Activated CD4-positive, alpha-beta T cell treated with anti-CD3 and anti-CD28 coated beads, Interleukin-2, Interleukin-6, amounts not matched to agents 100 ng/mL and 50 ng/mL, durations not matched to agents 16 hours and 8 hours (primary cell): ENCODE measurements at places on chromosomes 2 and 18.

DNA sequence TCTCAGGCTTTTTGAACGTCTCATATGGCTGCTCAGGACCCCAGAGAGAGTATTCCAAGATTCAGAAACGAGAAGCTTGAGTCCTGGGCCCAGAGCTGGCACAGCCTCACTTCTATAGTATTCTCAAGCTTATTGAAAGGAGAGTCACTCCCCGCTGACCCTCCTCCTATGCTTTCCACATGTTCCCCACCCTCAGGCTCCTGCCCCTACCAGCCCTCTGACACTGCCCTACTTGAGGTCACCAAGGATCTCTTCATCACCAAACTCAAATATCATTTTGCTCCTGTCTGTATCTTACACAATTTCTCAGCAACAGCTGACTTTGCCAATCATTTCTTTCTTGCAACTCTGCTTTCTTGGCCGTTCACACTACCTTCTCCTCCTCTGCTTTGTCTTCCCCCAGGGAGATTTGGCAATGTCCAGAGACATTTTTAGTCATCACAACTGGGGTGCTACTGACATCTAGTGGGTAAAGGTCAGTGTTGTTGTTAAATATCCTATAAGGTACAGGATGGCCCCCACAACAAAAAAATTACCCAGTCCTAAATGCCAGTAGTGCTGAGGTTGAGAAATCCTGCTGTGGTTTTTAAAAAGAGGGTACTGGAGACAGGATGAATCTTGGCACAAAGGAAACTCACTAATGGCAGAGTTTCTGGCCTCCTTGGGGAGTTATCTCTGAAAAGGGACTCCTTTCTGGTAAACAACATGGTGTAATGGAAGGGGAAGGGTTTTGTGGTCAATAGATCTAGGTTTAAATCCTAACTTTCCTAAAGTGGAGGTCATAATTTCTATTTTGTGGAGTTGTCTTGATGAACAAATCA is 26.9 kb upstream of the INSIG2 start:
- DNase-seq: peak; percentile 52

- no peak for DNase-seq
Observed at GRCh38 chr18:59861009-59861408, 38.8 kb upstream of the PMAIP1 start.

DNA sequence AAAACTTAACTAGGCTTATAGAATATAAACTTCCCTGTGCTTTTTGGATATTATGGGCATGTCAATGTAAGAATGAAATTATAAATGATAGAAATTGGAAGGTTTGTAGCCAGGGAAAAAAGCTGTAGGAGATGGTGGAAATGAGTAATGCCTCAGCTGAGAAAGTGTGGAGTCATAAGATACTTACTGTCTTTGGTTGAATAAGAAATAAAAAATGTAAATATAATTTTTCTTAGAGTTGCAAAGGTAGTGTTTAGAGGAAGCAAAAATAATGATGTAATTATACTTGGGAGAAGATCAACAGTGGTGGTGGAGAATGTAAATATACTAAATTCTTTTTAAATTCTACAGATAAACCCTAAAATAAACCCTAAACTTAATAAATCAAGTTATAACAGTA is 26.2 kb upstream of the RND3 start:
- no peak for DNase-seq

DNA sequence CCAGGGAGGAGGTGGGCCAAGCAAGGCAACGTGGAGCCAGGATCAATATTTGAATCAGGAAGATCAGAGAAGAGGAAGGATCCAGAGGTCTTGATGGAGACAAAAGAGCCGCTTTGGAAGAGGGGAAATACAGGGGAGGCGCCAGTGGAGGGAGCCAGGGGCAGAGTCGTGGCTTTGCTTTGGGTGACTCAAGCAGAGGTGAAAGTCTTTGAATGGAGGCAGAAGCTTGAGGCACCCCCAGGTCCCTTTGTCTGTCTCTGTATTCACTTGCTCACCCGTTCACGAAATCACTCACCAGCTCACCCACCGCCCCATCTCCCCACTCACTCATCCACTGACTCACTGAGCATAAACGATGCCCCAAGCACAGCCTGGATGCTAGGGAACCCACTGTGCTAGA is 134.1 kb downstream of the ACOXL start:
- peak; percentile 80 for DNase-seq

DNA sequence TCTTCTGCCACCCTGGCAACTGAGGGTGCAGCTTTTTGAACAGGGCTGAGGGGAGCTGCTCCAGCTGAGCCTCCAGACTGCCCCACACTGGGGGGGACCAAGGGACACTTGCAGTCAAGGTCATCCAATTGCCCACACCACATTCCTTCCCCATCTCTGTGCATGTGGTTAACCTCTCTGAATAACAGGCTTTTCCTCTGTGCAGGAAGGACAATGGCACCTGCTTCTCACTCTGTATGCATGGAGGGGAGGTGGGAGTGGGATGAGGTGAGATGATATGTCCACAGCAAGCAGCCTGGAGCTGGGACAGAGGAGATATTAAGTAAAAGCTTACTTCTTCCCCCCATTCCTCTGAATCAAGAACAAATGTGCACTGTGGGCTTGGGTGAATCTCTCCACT is 39.1 kb upstream of the TEX51 start:
- DNase-seq: no peak

DNA sequence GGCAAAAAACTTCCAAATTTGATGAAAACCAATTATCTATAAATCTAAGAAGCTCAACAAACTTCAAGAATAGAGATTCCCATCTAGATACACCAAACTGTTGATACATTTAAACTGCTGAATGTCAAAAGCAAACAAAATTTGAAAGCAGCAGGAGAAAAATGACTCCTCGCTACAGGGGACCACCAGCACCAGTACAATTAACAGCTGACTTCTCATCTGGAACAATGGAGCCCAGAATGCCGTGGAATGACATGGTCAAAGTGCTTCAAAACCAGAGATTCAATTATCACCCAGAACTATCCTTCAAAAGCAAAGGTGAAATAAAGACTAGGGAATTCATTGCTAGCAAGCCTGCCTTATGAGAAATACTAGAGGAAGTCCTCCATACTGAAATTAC is 11.6 kb downstream of the SRSF7 start:
- DNase-seq: no peak

DNA sequence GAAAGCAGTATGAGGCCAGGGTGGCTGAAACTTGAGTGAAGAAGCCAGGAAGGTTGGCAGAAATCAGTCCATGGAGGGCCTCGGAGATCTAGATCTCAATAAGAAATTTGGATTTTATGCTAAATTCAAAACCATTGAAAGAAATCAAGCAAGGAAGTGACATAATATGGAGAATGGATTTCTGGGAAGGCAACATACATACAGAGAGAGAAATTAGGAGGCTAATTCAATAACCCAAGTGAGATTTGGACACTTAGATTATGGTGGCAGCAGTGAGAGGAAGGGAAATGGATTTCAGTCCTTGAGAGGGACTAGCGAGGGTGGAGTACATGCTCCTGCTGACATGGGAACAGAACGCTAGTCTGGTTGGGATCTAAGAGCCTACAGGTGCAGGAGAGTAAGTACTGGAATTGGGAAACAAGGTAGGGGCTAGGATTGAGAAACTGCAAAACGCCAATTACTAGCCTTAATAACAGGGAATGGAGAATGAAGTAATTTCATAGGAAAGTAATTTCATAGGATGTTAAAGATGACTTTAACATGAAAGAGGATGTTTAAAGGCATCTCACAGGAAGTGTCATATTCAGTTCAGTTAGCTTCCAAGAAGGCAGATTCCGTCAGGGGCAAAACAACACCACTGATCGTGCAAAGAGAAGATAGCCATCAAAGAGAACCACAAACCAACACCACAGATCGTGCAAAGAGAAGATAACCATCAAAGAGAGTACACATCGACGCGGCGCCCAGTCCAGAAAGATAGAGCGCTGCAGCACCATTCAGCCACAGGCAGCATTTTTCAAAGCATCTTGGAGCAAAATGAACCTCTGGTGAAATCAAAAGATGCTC is 27.2 kb downstream of the CDKL4 start:
- DNase-seq: peak; percentile 94

GRCh38 chr18:26322890-26323653 is 96.8 kb downstream of the TAF4B start:
- DNase-seq: no peak
